ENCODE measurements at places on chromosomes 1 and 21. TPM values are rescaled to one million over a fixed set of nuclear protein-coding genes. Genes with fewer than 3 reads are reported as not detected.

DNA sequence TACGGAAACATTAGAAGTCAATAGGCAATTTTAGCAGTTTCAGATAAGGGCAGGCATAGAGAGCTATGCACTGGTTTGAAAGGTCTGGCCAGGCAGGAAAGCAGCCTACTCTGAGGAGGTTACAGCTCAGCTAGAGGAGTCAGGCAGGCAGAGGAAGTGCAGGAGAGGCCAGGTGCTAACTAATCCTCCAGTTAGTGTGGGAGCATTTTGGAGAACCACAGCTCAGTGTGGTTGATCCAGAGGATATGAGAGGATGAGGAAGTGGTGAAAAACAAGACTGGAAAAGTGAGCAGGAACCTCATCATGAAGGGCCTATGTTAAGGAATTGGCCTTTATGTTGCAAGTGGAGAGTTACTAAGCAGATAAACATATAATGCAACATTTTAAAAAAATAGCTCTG lies 282.4 kb upstream of the SGIP1 start:
- H3K27me3 ChIP-seq = peaks cover 2% of the 10 kb centered on the region
- no peak for DNase-seq
- no peaks in the 10 kb centered on the region for H3K4me1 ChIP-seq
- H3K4me3 ChIP-seq = no peak overlapping the region
- H3K27ac ChIP-seq = no peak overlapping the region

DNA sequence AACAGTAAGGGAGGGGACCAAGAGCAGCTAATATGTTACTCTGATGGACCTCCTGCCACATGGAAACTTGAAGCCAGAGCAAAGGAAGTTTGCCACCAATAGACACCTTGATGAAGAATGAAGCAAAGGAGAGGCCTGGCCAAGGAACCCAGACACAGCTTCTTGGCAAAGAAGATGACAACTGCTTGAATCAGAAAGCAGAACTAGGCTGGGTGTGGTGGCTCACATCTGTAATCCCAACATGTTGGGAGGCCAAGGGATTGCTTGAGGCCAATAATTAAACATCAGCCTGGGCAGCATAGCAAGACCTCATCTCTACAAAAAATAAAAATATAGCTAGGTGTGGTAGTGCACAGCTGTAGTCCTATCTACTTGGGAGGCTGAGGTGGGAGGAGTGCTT lies 31.7 kb upstream of the CAPZB start:
- no peaks in the 10 kb centered on the region for H3K36me3 ChIP-seq
- no peak for DNase-seq
- no peaks in the 10 kb centered on the region for H3K4me1 ChIP-seq
- no peak overlapping the region for H3K4me3 ChIP-seq
- H3K27me3 ChIP-seq = no peaks in the 10 kb centered on the region
- H3K27ac ChIP-seq = no peak overlapping the region

DNA sequence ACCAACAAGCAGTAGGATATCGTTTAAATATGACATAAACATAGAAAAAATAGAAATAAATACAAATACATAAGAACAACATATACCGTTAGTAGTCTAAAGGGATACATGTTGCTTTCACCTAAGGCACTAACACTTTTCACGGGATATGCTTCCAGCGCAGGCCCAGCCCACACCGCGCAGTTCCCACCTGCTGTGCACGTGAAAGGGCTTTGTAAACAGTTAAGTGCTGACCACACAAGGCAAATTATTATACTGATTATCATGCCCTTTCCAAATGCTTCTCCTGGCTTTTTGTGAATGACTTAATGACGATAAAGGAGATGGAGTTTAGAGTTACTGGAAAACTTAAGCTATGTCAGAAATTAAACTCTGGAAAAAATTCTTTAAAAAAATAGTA lies 11.3 kb upstream of the IL22RA1 start:
- no peak overlapping the region for H3K4me3 ChIP-seq
- no peak overlapping the region for H3K27ac ChIP-seq
- H3K4me1 ChIP-seq = peaks cover 5% of the 10 kb centered on the region
- no peaks in the 10 kb centered on the region for H3K27me3 ChIP-seq
- DNase-seq = no peak
- H3K36me3 ChIP-seq = no peaks in the 10 kb centered on the region

DNA sequence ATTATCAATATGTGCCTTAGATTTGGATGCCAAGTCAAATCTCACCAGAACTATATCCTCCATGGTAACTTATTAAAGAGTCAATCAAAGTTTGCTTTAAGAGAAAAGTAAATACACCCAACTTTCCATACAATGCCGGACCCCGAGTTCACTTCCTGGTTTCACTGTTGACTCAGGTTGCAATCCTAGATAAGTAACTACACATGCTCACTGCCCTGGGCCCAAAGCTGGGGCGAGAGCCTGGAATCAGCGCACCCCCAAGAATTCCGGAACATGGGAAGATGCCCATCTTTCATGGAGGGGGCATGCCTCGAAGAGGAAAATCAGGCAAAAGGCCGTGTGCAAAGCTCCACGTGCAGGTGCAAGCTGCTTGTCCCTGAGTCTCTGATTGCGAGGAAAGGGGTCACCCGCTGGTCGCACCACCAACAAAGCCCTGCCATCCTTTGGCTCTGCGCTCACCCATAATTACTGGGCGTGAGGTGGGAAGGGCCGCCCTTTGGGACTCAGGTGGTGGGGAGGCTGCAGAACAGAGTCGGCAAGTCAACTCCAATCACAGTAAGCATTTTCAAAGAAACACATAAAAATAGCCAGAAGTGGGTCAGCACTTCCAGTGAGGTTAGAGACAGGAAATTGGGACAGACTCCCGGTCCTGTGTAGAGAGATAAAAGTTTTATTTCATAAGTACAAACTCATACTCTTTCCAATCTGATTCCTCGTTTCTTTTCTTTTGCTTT lies 167.7 kb downstream of the TOMM20 start:
- H3K36me3 ChIP-seq = no peaks in the 10 kb centered on the region
- H3K27ac ChIP-seq = peak overlapping the region; percentile 100
- DNase-seq = no peak
- peaks cover 96% of the 10 kb centered on the region for H3K4me1 ChIP-seq

GRCh38 chr1:20837554-20838192 lies 50.6 kb upstream of the HP1BP3 start:
- 0 out of 2 replicates have a peak, but pooled peaks cover 4% of the 10 kb centered on the region for H3K36me3 ChIP-seq
- no peak overlapping the region for H3K27ac ChIP-seq
- H3K27me3 ChIP-seq = no peaks in the 10 kb centered on the region
- DNase-seq = no peak
- H3K4me3 ChIP-seq = no peak overlapping the region
- no peaks in the 10 kb centered on the region for H3K4me1 ChIP-seq

- no peak for DNase-seq
- H3K4me3 ChIP-seq = no peak overlapping the region
- H3K36me3 ChIP-seq = no peaks in the 10 kb centered on the region
These were observed 45.0 kb upstream of the AIM2 start for GRCh38 chr1:159121526-159121925.

DNA sequence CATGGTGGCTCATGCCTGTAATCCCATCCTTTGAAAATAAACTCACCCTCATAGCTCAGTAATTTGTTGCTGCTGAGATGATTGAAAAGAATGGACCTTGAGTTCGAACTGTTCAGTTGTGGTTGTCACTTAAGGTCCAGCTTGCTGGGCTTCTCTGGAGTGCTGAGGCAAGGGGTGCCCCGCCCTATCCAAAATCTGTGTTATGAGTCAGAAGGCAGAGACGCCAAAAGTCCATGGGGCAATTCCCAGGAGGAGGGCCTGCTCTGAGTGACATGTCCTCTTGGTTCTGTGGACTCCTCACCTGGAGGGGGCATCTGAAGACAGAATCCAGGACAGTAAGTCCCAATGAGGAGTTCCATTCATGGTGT lies 64.8 kb downstream of the MYOM3 start:
- H3K36me3 ChIP-seq = no peaks in the 10 kb centered on the region
- H3K27ac ChIP-seq = peak overlapping the region; percentile 23
- no peak overlapping the region for H3K4me3 ChIP-seq
- DNase-seq = peak; percentile 32
- no peaks in the 10 kb centered on the region for H3K27me3 ChIP-seq

RNF186 gene
- total RNA-seq = not detected

DHX9 gene
- 180 TPM for total RNA-seq

TSSK3 gene
- total RNA-seq = 3.6 TPM

VWA5B1 gene
- not detected for total RNA-seq
